Upper lobe of right lung (tissue), 1 donor: ENCODE measurements at places on chromosomes 4 and X. TPM values are rescaled to one million over a fixed set of nuclear protein-coding genes. Genes with fewer than 3 reads are reported as not detected.

- H3K27ac ChIP-seq, result no peak overlapping the region
- DNase-seq, result no peak
- H3K36me3 ChIP-seq, result no peaks in the 10 kb centered on the region
- no peak overlapping the region for H3K4me3 ChIP-seq
- no peaks in the 10 kb centered on the region for H3K27me3 ChIP-seq
- H3K4me1 ChIP-seq, result no peaks in the 10 kb centered on the region
Measured at GRCh38 chrX:54785901-54786300, 12.2 kb downstream of the ITIH6 start.

- no peak overlapping the region for H3K27ac ChIP-seq
- H3K36me3 ChIP-seq, result no peaks in the 10 kb centered on the region
- no peak overlapping the region for H3K4me3 ChIP-seq
- no peak for DNase-seq
Measured at GRCh38 chrX:131901546-131901945, 121.6 kb upstream of the STK26 start.

Gene CTAG1B
- total RNA-seq, result not detected

- no peaks in the 10 kb centered on the region for H3K36me3 ChIP-seq
- peak; percentile 41 for DNase-seq
- H3K4me1 ChIP-seq, result no peaks in the 10 kb centered on the region
Measured at GRCh38 chr4:7414046-7414445, 20.7 kb downstream of the PSAPL1 start.

Gene RTL3
- total RNA-seq, result not detected

DNA sequence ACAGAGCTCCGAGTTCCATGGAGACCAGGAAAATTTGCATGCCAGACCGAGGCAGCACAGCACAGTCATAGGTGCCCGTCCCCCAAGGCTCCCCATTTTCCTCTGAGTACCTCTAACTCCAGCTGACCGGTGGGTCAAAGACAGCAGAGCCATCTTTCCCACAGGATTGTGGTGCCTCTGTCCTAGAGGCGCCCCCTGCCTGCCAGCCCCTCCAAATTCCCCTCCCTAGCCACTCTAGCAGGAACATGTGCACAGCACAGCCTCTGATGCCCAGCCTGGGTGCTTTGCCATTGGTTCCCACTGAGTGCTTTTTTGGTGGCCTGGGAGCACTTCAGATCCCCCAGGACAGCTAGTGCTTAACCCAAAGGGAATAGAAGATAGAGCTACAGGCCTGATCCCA is 368.5 kb upstream of the PABPC5 start:
- H3K4me1 ChIP-seq, result no peaks in the 10 kb centered on the region
- H3K36me3 ChIP-seq, result no peaks in the 10 kb centered on the region
- no peak for DNase-seq

GRCh38 chr4:107351196-107351595 is 315.1 kb upstream of the DKK2 start:
- no peaks in the 10 kb centered on the region for H3K4me1 ChIP-seq
- H3K27ac ChIP-seq, result no peak overlapping the region
- DNase-seq, result no peak
- no peaks in the 10 kb centered on the region for H3K27me3 ChIP-seq

Gene PITX2
- total RNA-seq, result not detected

- H3K4me3 ChIP-seq, result no peak overlapping the region
- H3K27me3 ChIP-seq, result no peaks in the 10 kb centered on the region
- no peak overlapping the region for H3K27ac ChIP-seq
Measured at GRCh38 chrX:93580634-93581033, 92.7 kb downstream of the NAP1L3 start.

Gene SERTM2
- 1.6 TPM for total RNA-seq

DNA sequence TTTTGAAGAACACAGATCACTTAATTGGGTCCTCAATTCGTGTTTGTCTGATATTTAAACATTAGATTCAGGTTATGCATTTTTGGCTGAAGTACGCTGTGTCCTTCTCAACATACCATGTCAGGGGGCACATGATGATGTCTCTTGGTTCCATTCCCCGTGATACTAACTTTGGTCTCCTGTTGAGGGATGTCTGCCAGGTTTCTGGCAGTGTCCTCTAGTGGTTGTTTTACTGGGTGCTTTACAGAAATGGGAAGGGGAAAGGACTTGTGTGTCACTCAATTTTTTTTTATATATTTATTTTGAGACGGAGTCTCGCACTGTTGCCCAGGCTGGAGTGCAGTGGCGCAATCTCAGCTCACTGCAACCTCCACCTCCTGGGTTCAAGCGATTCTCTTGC is 58.2 kb downstream of the WWC2 start:
- no peak overlapping the region for H3K4me3 ChIP-seq
- H3K27ac ChIP-seq, result no peak overlapping the region

DNA sequence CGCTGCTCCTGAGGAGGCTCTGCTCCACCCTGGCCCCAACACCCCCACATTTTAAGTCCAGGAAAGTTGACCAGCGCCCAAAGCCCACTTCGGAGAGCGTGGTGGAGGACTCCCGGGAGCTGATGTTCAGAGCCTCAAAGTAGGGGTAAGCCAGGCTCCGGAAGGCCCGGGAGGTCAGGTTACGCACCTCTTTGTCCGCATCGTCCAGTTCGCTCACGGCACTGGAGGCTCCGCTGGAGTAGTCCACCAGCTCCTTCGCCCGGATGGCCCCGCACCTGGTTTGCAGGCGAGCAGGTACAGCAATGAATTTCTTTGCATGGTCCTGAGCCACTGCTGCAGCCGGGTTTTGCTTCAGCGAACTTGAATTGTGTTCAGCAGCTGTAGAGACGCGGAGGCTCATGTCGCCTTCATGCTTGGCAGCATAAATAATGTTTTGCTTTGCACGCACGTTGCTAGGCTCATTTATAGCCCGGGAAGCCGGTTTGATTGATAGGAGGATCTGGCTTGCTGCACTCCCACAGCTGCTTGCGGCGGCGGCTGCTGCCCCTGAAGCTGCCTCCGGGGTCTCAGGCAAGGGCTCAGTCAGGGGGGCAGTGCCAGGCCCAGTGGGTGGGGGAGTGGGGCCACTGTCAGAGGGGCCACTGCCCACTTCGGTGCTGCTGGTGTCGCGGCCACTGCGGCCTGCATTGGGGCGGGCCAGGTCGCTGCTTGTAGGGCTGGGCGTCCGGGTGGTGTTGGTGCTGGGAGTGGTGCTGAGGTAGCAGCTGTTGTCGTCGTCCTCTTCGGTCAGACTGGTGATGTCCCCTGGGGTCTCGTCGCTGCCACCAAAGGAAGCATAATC is 4.8 kb downstream of the C4orf54 start:
- no peaks in the 10 kb centered on the region for H3K36me3 ChIP-seq
- no peak for DNase-seq
- peaks cover 5% of the 10 kb centered on the region for H3K4me1 ChIP-seq
- no peak overlapping the region for H3K27ac ChIP-seq

Gene KIF4A
- total RNA-seq, result 0.75 TPM

DNA sequence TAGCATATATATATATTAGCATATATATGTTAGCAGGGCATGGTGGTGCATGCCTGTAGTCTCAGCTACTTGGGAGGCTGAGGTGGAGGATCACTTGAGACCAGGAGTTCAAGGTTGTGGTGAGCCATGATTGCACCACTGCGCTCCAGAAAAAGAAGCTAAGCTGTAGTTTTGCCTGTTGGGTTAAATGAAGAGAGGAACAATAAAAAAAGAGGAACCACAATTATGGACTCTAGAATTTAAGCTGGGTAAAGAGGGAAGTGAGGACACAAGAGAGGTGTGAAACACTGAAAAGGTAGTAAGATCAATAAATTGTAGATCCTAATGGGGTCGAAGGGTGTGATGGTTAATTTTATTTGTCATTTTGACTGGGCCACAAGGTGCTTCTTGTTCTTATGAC is 40.5 kb upstream of the HSD17B10 start:
- H3K27ac ChIP-seq, result no peak overlapping the region
- H3K36me3 ChIP-seq, result no peaks in the 10 kb centered on the region

DNA sequence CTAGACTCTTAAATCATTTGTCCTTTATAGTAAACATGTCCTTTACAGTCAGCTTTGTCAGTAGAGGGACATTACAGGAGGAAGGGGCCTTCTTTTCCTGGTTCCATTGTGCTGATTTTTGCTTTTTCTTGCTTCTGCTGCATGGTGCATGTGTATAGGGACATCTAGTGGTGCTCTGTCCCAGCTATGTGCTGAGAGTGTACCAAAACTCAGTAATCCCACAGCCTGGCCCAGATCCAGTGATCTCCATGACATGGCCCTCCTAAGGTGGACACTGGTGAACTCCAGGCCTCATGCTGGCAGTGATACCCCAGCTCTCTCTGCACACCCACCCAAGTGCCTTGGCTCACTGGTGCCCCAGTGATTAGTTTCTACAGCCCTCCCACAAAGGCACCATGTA is 45.2 kb downstream of the MAGEB17 start:
- H3K4me1 ChIP-seq, result no peaks in the 10 kb centered on the region
- no peaks in the 10 kb centered on the region for H3K36me3 ChIP-seq
- H3K4me3 ChIP-seq, result no peak overlapping the region
- H3K27ac ChIP-seq, result no peak overlapping the region
- H3K27me3 ChIP-seq, result no peaks in the 10 kb centered on the region
- no peak for DNase-seq

GRCh38 chr4:40121515-40121914 is 64.9 kb downstream of the N4BP2 start:
- no peak overlapping the region for H3K4me3 ChIP-seq
- H3K27ac ChIP-seq, result peak overlapping the region; percentile 20
- no peaks in the 10 kb centered on the region for H3K27me3 ChIP-seq
- H3K36me3 ChIP-seq, result no peaks in the 10 kb centered on the region
- DNase-seq, result no peak
- H3K4me1 ChIP-seq, result peaks cover 7% of the 10 kb centered on the region
